Prostate gland (tissue), 2 donors: ENCODE measurements at places on chromosomes 11 and 22. TPM values are rescaled to one million over a fixed set of nuclear protein-coding genes. Genes with fewer than 3 reads are reported as not detected.

FXYD6 gene
- 366 TPM for total RNA-seq

- no peak for DNase-seq
Measured at GRCh38 chr22:24185501-24186351, 4.4 kb downstream of the SUSD2 start.

- no peak for DNase-seq
Measured at GRCh38 chr11:20003351-20003750, 156.9 kb downstream of the DBX1 start.

SLC7A4 gene
- total RNA-seq: 53.9 TPM

C11orf87 gene
- not detected for total RNA-seq

DNA sequence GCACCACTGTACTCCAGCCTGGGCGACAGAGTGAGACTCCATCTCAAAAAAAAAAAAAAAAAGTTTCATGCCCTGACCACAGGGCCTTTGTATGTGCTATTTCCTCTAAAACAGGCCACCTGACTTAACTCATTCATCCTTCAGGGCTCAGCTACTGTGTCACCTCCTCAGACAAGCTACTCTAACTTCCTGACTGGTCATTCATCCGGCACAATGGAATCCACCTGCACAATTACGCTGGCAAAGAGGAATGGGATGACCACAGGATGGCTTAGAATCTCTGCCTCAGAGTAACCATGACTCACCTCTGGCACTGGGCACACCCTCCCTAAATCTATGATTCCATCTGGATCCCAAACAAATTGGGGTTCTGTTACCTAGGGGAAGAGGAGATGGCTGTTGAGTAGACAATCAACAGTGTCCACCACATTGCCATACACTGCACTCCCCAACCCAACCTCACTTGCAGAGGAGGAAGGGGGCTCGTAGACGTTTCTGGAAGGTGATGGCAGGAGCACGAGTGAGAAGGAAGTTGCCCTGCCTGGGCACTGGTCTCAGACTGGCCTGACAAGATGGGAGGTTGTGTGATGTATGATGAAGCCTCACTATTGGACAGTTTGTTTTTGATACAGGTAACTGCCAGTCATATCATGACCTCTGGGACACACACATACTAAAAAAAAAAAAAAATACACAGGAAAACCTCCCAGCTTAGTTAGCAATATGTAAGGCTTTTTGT lies 22.8 kb upstream of the HMOX1 start:
- no peak for DNase-seq

CABP4 gene
- total RNA-seq: 4.3 TPM

DNA sequence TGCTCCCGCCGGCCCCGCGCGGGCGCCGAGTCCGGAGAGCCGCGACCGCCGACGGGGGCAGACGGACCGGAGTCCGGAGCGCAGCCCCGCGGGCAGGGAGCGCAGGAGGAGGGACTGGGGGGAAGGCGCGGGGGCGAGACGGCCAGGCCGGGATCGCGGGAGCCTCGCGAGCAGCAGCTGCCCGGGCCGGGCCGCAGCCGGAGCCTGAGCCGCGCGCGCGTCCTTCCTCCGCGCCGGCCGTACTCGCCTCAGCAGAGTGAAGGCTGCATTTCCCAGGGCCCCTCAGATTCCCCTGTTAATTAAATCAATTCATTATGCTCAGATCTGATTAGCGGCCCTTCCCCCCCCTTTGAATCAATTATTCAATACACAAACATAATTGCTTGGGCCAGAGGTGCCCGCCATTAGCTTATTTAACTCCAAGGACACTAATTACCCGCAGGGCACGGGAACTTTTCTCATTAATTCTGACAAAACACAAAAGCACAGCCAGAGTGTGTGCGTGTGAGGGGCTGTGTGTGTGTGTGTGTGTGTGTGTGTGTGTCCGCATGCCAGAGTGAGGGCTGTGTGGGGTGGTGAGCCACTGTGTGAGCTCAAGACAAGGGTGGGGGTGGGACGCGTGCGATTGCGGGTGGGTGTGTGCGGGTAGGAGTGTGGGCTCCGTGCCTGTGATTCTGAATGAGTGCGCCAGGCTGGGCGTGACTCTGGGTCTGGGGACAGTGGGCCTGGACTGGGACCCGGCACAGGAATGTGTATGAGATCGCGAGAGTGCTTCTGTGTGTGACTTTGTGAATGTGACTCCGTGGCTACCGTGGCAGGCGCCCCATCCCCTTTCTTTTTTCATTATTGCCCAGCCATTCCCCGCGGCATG lies 5.1 kb upstream of the LMO1 start:
- DNase-seq: no peak

DNA sequence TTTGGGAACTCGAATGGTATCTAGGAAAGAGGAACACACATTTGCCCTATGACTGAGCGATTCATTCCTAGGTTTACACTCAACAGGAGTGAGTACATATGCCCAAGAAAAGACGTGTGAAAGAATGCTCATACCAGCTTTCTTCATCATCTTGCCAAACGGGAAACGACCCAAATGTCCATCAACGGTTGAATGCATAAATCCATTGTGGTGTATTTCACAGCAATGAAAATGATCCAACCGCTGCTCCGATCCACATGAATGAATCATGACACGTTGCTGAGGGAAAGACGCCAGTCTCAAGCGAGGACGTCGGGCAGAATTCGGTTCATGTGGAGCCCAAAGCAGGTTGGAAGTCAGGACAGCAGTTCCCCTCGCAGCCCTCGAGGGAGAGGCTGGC lies 71.5 kb downstream of the CYTH4 start:
- no peak for DNase-seq

DNA sequence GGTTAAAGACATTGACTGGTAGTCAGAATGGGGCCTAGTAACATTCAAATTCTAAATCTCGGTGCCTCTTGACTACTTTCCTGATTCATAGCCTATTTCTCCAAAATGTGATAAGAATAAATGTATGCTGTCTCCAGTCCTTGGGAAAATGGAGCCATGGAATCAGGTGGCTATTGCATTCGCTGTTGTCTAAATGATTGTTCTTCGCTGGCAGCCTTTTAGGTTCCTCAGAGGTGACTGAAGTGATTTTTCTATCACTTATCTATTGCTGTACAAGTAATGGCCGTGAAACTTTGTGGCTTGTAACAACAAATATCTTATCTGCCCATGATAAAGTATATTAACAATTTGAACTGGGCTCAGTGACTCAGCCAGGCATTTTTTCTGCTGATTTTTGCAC lies 15.4 kb downstream of the SRPRA start:
- no peak for DNase-seq

DNA sequence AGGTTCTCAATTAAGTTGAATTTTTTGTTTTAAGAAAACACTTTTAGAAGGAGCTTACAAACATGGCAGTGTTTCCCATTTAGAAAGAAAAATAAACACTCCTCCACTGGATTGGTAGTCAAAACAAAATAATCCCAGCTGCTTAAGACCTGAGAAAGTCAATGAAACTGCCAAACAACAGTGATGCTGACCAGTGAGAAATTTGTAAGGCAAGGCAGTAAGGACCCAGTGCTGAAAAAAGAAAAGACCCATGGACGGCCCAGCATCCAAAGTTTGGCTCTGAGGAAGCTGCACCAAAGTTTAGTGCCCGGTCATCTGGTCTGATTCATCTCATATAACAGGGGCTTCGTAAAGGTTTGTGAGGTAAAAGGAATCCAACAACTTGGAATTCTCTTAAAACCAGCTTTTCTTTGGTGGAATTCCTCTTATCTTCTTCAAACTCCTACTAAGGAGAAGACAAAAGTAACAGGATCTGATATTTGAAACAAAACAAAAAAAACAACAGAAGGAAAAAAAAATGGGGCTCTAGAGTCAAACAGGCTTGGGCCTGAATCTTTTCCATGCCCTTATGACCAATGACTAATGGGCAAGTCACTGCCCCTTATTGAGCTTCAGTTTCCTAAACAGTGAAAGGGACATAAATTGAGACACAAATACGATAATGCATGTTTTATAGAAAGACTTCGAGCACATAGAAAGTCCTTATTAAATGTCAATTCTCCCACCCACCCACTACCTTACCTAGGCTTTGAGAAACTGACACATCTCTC lies 383.0 kb upstream of the NARS2 start:
- DNase-seq: no peak

KRTAP5-11 gene
- total RNA-seq: not detected

GRCh38 chr11:93730108-93731107 lies 10.9 kb downstream of the TAF1D start:
- no peak for DNase-seq

GRCh38 chr22:40314041-40314440 lies 32.3 kb upstream of the ADSL start:
- no peak for DNase-seq

GRCh38 chr11:8068605-8069221 lies 12.3 kb upstream of the TUB start:
- DNase-seq: no peak

DNA sequence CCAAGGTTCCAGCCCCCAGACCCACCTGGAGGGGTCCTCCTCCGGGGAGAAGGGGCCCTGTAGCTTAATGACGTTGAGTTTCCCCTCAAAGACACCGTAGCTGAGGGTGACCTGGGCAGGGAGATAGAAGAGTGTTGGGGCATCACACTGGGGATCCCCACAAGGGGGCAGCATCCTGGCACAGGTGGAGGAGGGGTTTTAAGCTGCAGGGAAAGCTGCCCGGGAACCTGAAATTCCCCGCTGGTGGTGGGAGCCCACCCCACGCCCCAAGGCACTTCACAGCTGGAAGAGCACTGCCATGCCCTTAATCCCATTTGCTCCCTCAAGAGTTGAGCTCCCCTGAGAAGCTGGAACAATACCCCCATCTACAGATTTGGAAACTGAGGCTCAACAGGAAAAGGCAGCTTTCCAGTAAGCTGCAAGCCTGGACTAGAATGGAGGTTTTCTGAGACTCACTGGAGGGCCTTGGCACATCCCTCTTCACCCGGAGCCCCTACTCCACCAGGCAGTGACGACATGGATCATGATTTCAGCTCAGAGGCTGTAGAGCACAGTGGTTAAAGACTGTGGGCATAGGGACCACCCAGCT lies 13.7 kb downstream of the MFNG start:
- no peak for DNase-seq

SAA2 gene
- 7.9 TPM for total RNA-seq

KCNJ1 gene
- not detected for total RNA-seq

DNA sequence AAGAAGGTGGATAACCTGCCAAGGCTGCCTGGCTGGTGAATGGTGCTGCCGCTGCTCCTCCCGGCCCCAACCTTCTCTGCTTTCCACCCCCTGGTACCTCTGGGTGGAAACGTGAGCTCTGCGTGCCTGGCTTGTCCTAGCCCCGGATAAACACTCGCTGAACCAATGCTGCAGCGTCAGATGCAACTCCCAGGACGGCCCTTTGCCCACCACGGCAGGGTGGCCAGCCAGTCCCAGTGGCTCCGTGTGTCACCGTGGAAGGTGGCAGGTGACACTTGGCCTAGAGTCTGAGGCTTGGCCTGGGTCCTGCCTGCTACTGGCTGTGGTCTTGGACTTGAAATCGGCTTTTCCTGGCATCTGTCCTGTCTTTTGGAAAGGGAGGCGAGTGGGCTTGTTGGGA lies 47.7 kb downstream of the TPCN2 start:
- DNase-seq: no peak

GRCh38 chr11:123458501-123458900 lies 28.4 kb downstream of the GRAMD1B start:
- DNase-seq: no peak

- DNase-seq: no peak
Measured at GRCh38 chr11:131746201-131746600, 375.8 kb downstream of the NTM start.

DNA sequence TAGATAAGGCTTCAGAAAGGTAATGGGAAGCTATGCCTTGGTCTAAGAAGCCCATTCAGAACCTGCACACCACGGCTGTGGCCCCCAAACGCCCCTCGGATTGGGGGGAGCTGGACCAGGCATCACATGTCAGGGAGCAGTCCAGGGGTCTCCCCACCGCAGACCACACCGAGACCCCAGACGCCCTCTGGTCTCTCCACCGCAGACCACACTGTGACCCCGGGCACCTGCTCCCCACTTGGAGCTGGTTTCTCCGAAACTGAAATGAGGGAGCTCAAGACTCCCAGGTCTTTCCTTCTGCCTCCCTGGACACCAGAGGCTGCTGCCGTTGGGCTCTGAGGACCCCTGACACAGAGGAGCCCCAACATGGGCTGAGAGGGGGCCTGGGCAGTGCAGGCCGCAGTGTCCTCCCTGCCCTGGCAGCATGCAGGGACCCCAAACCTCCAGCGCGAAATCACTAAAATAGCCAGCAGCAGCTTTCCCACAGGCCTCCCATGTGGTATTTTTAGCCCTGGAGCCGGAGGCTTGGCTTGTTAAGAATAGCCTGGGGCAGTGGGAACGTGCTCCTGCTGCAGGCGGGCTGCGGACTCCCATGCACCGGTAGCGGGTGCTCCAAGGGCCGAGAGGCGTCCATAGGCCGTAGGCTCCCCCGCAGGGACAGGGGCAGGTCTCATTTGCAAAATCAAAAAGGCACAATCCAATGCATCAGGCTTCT lies 7.7 kb downstream of the LINC01488 start:
- no peak for DNase-seq

DNA sequence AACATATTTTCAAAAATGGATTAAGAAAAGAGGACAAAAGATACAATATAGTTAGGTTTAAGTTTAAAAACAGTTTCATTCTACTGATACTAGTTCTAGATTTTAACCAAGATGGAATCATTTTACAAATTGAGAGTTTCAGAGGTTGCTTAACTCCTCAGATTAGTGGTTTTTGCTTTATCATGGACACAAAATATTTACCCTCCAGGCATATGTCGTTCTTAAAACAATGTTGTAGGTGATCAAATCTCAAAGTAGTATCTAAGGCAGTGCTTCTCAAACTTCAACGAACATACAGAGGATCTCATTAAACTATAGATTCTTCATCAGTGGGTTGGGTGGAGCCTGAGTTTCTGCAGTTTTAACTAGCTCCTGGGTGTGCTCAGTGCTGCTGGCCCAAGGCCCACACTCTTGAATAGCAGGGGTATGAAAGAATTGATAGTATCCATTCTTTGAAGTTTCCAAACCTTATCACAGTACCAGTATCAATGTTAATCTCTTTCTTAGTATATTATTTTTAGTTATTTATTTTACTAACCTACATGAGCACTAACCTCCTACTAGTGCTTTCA lies 48.0 kb downstream of the YAP1 start:
- no peak for DNase-seq

DNA sequence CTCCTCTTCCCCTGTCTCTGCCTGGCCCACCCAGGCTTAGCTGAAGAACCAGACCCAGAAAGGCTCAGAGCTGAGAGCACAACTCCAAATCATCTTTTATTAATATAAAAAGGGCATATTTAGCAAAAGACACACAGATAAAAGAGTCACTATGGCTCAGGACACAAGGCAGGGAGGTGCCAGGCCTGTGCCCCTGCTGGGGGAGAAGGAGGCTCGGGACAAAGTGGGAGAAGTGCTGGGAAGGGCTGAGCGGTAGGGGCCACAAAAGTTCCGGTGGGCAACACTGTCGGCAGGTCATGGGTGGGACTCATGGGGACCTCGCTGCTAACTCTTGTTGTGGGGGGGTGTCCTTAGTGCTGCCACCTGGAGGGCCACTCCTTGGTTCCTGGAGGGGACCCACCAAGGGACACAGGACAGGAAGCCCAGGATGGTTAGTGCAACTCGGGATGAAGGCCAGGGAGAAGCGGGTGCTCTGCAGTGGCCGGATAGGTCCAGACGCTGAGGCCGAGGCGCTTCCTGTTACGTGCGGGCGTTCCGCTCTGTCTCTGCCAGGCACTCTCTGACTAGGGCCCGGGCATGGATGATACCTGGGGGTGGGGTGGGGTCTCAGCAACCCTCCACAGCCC lies 1.4 kb upstream of the PITPNM1 start:
- no peak for DNase-seq

GRCh38 chr11:101563166-101563565 lies 20.6 kb downstream of the TRPC6 start:
- DNase-seq: no peak
